Cortex of kidney (tissue), 1 donor: ENCODE measurements at places on chromosomes 16 and 17.

GRCh38 chr17:46782250-46782953 lies 36.1 kb downstream of the WNT3 start:
- DNase-seq, result no peak

DNA sequence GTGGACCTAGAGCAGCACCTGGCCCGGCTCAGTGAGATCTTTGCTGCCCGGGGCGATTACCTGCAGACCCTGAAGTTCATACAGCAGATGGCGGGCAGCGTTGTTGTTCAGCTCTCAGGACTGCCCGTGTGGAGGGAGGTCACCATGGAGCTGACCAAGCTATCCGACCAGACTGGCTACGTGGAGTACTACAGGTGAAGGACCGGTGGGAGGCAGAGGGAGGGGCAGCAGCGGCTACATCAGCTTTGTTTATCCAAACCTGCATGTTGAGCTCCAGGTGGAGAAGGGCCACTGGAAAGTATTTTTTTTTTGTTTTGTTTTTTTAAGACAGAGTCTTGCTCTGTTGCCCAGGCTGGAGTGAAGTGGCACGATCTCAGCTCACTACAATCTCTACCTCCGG lies 23.9 kb downstream of the TTYH2 start:
- DNase-seq, result no peak

DNA sequence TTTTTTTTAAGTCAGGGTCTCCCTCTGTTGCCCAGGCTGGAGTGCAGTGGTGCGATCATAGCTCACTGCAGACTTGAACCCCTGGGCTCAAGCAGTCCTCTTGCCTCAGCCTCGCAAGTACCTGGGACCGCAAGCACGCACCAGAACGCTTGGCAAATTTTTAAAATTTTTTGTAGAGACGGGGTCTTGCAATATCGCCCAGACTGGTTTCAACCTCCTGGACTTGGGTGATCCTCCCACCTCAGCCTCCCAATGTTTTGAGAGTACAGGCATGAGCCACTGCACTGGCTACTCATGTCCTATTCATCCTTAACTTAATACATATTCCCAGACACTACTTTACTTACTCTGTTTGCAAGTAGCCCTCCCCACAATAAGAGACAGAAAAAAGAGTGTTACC lies 16.3 kb upstream of the RBL2 start:
- no peak for DNase-seq

GRCh38 chr17:64653325-64653984 lies 8.7 kb downstream of the SMURF2 start:
- DNase-seq, result no peak

DNA sequence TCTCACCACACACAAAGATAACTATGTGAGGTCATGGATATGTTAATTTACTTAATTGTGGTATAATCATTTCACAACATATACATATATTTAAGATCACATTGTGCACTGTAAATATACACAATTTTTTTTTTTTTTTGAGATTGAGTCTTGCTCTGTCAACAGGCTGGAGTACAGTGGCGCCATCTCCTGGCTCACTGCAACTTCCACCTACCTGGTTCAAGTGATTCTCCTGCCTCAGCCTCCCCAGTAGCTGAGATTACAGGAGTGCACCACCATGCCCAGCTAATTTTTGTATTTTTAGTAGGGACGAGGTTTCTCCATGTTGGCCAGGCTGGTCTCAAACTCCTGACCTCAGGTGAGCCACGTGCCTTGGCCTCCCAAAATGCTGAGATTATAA lies 11.5 kb upstream of the PRSS54 start:
- DNase-seq, result no peak

- DNase-seq, result no peak
Observed at GRCh38 chr16:53968454-53968853, 264.5 kb downstream of the FTO start.

GRCh38 chr16:4091240-4092012 lies 24.8 kb downstream of the ADCY9 start:
- no peak for DNase-seq

GRCh38 chr17:42798011-42798382 lies 507 bp downstream of the COA3 start:
- DNase-seq, result no peak

DNA sequence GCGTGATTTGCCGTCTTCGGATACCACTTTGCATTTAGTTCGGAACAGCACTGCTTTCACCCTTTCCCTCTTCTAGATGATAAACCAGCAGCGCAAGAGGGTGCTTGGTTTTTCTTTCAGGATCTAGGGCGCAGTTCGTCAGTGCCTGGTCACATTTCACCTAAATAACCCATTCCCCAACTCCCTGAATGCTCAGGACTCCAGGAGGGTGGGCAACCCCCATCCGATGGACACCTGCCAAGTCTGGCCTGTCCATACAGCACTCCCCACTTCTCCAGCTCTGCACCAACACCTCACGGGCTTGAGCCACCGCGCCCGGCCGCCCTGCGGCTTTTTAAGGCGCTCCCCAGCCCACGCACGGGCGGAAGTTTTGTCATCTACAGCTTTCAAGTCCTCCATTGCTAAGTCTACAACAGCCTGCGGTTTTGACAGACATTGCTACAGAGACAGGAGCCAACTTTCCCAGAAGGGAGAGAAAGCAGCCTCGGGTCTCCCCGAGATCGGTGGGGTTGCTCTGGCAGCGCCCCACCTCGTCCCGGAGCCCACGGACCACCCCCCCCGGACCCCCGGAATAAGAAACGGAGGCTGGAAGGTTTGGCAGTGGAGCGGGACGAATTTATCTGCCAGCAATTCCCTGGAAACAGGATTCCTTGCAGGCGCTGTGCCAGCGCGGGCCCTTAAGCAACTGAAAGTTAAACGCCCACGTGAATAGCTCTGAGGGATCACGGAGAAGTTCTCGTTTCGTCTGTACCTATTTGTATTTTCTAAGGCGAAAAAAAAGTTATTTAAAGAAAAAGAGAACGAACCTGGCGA lies 38.6 kb upstream of the SLFN13 start:
- DNase-seq, result no peak

GRCh38 chr16:86018487-86018886 lies 119.5 kb downstream of the IRF8 start:
- DNase-seq, result no peak

- no peak for DNase-seq
Observed at GRCh38 chr16:51807551-51807950, 656.5 kb upstream of the SALL1 start.

GRCh38 chr16:82630219-82630618 lies 3.5 kb downstream of the CDH13 start:
- no peak for DNase-seq

DNA sequence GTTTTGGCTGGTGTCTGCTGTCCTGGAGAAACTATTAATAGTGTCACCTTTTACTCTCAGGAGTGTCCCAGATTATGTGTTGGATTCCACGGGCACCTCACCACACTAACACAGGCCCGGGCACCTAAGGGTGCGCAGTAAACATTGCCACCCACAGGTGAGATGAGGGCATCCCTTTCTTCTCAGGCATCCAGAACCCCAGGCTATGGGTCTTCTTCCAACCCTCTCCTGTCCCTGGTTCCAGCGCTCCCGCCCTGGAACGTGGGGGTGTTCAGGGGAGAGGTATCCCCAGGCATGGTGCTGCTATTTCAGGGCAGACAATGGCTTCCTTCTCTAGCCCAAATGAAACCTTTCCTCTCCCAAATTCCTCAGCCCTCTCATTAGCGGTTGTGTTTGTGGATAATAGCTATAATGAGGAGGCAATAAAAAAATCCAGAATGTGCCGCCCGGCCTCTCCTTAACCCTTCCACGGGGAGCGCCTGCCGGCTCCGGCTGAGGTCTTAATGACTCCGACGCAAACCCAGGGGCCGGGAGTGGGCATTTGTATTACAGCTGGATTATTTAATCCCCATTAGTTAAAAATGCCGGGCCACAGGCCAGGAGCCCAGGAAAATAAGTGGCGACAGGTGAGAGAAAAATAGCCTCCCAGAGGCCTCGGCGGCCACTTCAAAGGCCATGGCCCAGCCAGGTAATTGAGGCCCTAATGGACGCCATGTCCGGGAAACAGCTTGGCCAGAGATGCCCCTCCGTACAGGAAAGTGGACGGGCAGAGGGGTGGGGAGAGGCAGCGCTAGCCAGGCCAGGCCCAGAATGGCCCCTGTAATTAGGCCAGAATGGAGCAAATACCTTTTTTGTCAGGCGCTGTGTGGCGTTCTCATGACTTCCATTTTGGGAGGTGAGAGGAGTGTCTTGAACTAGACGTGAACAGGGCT lies 102.8 kb downstream of the IRX5 start:
- no peak for DNase-seq

DNA sequence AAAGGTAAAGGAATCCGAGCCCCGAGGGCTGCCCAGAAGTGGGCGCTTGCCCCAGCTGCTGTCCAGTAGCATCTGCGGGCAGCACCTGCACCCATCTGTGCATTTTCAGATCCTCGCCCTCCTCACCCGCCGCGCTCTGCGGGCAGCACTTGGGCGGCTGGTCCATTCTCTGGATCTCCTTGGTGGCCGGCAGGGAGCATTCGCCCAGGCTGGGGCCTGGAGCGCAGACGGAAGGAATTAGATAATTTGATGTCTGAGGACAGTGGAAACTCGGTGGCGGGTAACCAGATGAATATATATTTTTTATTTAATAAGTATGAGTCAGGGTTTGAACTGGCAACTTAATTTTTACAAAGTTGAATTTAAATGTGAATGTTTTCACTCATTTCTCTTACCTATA lies 88.5 kb downstream of the NPIPB11 start:
- no peak for DNase-seq

DNA sequence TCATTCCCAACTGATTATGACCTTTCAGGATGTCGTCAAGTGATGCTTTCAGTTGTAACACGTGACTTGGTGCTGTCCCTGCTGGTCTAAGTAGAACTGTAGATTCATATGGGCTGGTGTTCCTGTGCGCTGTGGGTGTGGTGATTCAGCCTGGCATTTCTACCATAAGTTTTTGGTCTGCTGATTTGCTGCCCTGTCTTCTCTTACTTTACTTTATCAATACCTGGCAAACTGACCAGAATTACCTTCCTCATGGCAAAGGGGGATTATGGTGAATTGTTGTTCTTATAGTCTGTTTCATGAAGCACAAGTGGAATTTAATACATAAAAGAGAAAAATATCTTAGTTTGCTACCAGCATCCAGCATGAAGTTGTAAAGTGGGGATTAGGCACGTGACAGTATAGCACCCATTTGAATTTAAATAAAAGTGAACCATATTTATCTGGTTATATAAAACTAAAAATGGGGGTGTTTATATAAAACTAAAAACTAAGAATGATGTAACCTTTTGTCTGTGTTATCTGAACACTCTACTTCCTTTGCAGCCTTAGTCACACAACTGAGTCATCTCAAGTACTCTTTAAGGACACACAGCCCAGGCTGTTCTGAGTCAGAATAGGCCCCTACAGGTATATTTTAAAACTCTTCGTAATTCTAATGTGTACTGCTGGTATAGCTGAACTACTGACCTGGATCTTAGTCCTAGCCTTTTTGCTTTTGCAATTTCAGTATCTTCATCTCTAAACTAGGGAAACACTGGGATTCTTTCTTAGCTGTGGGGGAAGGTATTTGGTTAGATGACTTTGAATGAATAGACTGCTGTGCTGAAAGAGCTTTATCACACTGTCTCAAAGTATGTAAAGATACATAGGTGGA lies 28.3 kb downstream of the TTC19 start:
- DNase-seq, result no peak

- no peak for DNase-seq
Observed at GRCh38 chr16:74997042-74997491, 1.8 kb upstream of the ZNRF1 start.

GRCh38 chr17:50328363-50329325 lies 17.3 kb upstream of the XYLT2 start:
- DNase-seq, result no peak

- DNase-seq, result no peak
Observed at GRCh38 chr16:68782198-68783174, 45.4 kb downstream of the CDH1 start.

DNA sequence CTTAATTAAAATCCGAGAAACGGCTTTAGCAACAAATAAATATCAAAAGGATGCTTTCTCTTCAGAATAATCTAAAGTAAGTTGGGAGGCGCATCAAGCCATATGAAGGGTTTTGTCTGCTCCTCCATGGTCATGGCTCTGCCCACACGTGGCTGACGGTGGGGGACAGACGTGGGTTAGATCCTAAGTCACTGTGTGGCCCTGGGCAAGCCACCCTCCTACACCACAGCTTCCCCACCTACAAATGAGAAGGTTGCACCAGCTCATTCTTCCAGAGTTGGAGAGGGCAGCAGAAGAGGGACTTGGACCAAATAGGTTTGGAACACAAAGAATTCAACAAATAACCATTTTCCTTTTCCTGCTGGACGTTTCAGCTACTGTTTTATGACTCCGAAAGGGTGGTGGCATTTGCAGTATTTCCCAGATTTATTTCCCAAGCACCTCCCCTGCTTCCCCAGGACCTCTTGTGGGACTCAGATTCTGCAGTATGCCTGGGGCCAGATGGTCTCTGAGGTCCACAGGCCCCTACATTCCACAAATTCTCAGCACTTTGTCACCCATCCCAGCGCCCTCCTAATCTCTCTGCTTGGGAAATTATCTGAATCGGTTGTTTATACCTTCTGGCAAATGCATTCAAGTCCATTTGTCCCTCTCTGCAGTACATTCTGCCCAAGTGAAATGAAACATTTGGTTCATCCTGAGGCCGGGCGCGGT lies 17.8 kb downstream of the LRRC75A start:
- no peak for DNase-seq

DNA sequence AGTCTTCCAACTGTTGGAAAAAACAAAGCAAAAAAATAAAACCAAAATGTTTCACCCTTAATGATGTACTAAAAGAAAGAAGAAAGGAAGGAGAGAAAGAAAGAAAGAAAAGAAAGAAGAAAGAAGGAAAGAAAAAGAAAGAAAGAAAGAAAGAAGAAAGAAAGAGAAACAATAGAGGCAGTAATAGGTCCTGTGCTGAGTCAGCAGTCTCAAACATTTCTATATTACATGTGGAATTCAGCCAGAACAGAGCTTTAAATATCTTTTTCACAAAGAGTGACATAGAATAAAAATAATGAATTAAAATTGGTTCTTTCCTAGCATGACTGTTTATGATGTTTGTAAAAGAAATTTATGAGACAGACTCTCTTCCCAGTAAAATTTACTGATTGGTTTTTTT lies 1135.3 kb upstream of the CDH8 start:
- no peak for DNase-seq

DNA sequence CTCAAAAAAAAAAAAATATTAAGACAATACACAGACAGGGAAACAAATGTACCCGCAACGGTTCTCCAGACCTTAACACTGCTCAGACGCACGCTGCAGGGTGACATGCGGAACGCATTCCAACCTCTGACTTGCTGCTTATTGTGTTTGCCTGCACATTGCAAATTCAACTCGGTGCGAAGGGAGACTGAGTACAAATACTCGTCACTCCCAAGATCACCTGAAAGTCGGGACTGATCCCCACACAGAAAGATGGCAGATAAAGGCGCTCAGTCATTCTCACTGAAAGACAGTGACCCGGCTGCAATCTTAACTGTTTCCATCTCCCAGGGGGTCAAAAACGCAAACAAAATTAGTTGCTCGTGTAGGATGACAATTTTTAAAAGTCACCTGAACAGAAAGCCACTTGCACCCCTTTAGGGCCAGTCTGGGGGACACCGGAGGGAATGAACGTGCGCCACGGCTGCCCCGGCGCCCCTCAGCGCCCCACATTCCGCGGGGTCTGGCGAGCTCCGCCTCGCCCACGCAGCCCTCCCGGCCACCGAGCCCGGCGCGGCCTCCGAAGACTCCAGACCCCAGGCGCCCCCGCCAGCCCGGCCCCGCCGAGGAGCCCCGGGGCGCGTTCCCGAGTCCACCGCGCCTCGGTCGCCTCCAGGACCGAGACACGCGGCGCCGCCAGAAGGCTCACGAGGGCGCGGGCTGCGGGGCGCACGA lies 589 bp downstream of the CLCN7 start:
- no peak for DNase-seq
